LNCaP clone FGC (cell line): ENCODE measurements at places on chromosomes 1 and 21.

DNA sequence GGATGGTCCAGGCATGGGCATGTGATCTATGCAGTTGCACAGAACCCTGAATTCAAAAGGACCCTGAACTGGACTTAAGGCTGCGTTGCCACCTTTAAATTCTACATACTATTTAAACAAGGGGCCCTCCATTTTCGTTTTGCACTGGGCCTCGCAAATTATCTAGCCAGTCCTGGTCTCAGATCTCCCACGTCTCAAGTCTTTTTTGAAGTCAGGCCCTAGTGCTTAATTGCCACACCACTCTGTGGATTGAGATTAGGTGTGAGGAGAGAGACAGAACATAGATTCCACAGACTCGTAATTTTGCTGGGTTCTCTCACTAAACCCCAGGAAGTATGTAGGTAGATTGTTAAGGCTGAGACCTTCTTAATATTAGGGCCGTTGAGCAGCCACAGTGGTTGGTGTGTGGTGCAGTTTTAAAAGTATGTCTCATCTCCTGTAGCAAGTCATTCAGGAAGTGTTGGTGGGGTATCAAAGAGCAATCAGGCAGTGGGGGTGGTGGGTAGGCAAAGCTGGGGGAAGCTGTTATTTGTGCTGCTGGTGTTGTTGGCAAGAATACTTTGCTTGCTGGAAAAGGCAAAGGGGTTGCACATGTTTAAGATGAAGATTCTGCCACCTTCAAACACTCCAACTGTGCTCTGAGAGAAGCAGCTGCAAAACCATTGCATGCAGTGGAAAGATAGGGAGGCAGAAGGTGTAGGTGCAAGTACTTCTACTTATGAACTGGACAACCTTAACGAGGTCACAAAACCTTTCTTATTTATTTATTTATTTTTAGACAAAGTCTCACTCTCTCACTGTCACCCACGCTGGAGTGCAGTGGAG lies 11.2 kb downstream of the CD84 start:
- no peak for DNase-seq

- no peak for DNase-seq
Measured at GRCh38 chr21:42654913-42655795, 1.7 kb downstream of the PDE9A start.

DNA sequence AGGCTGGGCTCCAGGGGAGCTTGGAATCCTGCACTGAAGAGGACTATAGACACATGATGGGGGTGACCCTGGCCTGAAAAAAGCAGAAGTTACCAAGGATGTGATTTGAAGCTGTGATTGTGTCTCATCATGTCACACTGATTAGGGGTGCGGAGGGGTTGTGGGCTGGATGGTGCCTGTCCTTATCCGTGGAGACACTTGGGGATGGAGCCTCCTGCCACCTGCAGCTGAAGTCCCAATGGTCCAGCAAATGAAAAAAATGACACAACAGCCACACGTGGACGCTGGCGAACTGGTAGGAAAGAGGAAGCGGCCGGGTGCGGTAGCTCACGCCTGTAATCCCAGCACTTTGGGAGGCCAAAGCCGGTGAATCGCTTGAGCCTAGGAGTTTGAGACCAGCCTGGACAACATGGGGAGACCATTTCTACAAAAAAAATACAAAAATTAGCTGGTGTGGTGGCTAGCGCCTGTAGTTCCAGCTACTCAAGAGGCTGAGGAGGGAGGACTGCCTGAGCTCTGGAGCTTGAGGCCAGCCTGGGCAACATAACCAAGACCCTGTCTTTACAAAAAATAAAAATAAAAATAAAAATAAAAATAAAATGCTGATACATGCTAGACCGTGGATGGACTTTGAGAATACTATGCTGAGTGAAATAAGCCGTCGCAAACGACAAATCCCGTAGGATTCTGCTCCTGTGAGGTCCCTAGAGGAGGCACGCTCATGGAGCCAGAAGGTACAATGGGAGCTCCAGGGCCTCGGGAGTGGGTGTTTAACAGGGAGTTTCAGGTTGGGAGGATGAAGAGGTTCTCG lies 838 bp upstream of the IBA57 start:
- no peak for DNase-seq

DNA sequence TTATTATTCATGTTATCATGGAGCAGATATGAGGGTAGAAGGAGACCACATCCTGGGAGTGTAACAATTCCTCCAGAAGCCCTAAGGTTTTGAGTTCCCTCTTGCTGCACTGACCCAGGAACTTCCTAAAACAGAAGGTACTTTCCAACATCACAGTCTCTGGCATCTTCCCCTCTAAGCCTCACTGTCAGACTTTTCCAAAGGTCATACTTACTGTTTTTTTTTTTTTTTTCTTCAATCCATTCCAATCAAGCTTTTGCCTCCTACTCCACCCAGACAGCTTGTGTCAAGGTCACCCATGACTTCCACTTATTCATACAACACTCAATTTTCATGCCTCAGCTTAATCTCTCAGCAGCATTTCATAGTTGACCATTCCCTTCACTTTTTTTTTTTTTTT lies 18.4 kb upstream of the UQCRHL start:
- no peak for DNase-seq

- no peak for DNase-seq
Measured at GRCh38 chr1:22141554-22142314, 1.2 kb downstream of the WNT4 start.

DNA sequence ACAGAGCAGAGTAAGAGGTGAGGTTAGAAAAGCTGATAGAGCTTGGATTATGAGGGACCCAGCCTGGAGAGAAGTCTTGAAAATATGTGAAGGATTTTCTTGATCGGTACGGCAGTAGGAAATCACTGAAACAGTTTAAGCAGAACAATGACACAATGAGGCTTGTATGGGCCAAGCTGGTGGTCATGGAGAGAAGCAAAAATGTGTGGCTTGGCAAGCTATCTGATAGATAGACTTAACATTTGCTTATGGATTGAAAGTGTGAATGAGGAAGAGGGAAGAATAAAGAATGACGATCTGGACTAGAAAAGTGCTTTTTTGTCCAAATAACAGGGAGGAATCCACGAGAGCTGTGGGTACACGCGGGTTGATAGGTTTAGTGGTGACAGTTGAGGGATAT lies 15.4 kb upstream of the XPR1 start:
- DNase-seq, result no peak

- no peak for DNase-seq
Measured at GRCh38 chr1:54105736-54106269, 47.0 kb downstream of the CDCP2 start.

DNA sequence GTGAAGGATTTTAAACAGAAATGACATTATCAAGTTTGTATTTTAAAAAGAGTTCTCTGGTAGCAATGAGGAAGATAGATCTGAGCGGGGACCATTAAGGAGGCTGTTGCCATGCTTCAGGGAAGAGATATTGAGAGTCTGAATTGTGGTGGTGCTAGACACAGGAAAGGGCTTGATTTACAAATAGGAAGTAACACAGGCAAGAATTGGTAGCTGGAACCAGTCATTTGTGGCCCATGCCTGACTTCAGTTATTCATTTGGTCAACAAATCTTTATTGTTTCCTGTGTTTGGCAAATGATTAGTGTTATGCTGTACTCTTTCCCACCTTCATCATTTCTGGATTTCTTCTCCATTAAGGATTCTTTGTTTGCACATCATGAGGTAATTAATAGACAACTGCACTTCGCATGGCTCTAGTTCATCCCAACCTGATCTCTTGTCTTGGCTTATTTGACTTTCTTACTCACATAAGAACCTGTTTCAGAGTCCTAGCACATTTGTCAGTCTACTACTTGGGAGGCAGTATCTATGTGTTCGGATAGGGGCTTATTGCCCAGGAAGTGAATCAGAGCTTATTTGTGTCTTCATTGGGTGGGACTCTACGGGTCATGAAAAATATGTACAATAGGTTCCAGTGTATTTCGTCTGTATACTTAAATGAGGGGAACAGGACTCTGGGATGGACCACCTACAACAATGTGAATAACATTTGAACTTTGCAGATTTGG lies 32.3 kb downstream of the EEIG2 start:
- DNase-seq, result no peak

GRCh38 chr21:42190486-42190863 lies 28.5 kb upstream of the ABCG1 start:
- no peak for DNase-seq
